ENCODE measurements at places on chromosomes 5 and 9. TPM values are rescaled to one million over a fixed set of nuclear protein-coding genes. Genes with fewer than 3 reads are reported as not detected.

Gene SLC6A19
- total RNA-seq: not detected

Gene C5orf52
- not detected for total RNA-seq

Gene IL5
- not detected for total RNA-seq

Gene CDH10
- not detected for total RNA-seq

Gene RANBP17
- 5.9 TPM for total RNA-seq

Gene GABRA6
- total RNA-seq: not detected
